ENCODE measurements at places on chromosomes 7 and 10.
A peak's percentile ranks its signal among the peaks of the same experiment; 100 is the strongest.

- peak; percentile 13 for DNase-seq
These were observed 29.0 kb downstream of the MRC1 start for GRCh38 chr10:17838080-17838648.

GRCh38 chr7:82701949-82702348 lies 258.4 kb upstream of the CACNA2D1 start:
- peak; percentile 19 for DNase-seq

- DNase-seq = no peak
These were observed 393.1 kb upstream of the STEAP1 start for GRCh38 chr7:89761173-89761572.

DNA sequence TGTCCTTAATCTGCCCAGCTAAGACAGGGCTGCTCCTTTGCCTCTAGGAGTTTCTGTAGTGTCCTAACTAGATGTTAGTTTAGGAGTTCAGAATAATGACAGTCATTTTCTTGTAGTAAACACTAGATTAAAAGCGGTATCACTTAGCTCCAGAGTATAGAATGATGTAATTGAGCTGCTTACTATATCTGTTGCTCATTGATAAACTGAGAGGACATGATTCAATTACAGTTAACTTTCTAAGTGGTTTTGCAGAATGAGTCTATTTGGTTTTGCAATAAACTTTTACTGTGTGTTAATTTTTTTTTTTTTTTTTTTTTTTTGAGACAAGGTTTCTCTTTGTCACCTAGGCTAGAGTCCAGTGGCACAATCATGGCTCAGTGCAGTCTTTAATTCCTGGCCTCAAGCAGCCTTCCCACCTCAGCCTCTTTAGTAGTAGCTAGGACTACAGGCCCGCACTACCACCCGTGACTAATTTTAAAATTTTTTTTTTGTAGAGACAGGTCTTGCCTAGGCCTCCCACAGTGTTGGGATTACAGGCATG lies 1.8 kb downstream of the STMP1 start:
- DNase-seq = peak; percentile 30

DNA sequence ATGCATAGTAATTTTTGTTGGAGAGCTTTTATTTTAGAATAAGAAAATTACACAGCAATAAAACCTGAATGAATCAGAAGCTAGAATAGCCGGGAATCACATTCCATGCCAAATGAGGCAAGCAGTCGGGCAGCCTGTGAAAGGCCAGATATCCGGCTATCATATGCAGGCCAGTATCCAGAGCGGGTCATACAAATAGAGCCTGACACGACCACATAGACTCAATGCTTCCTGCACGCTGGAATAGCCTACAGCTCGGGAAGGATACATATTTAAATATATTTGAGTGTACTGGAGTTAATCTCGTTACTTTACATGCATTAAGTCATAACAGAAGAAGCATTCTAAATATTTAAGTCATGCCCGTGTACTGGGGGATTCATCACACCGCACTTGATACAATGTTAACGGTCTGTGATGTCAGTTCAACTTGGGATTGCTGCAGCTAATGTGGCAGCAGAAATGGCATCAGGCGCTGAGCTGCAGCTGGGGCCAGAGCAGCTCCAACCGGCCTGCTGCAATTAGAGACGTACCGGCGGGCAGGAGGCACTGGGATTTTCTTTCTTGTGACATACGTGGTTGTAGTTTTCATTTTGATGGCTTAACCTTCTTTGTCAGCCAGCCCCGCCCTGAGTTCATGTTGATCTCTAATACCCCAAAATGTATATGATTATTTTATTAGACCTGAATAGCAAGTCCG lies 112.0 kb downstream of the EBF3 start:
- no peak for DNase-seq

DNA sequence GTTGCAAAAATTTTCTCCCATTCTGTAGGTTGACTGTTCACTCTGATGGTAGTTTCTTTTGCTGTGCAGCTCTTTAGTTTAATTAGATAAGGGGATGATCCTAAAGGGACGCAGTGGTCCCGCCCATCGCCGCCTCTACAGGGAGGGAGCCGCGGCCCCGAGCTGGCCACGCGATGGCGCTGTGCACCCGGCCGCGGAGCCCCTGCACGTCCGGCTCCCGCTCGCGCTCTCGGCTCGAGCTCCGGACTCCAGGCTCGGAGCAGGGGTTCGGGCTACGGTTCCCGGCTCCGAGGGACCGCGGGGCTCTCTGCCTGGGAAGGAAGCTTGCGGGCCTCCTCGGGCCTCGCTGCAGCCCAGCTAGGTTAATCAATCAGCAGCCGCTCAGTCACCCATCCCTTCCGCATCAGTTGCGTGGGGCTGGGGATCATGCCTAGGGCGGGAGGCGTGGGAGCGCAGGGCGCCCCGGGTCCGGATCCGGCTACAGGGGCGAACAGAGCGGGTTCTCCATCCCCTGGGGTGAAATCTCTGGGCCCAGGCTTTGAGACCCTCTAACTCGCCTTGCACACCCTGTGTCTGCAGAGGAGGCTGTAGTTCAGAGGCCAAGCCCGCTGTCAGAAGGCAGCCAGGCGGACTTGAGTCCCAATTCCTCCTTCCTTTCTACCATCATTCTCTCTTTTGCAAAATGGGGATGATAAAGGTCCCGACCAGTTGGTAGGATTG lies 97.9 kb downstream of the WDR11 start:
- DNase-seq = peak; percentile 66

- no peak for DNase-seq
These were observed 1190.9 kb downstream of the TYW1 start for GRCh38 chr7:68187532-68187931.

DNA sequence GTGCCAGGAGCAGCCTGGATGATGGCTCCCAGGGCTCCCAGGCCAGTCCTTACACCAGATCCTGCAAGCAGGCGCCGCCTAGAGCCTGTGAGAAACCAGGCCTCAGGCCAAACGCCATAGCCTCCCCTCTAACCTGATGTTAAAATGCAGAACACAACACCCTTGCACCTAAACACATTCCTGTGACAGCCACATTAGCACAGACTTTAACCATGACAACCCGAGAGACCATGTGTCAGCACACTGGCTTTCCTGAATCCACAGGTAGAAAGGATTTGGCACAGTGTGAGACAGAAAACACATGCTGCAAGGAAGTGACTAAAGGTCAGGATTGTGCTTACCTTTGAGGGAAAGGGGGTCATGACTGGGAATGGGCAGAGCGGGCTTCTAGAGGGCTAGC lies 59.9 kb downstream of the SGMS1 start:
- DNase-seq = no peak

DNA sequence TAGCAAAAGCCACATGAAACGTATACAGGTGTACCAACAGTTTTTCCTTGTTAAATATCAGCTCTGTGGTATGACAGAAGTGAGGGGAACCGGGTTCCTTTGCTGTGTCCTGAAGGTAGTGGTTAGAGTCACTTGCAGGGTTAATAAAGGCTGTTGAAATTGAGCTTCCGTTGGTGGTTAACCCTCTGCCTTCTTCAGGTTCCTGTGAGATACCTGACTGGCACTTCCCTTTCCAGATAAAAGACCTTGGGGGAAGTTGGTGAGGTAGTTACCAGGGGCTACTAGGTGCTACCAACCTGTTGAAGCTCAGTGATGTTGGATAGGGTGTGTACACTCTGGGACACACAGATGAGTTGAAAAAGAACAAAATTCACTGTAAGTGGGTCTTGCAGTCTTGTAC lies 384.1 kb downstream of the GATA3 start:
- no peak for DNase-seq

- no peak for DNase-seq
These were observed 7.5 kb downstream of the GDI2 start for GRCh38 chr10:5805711-5806110.

GRCh38 chr7:45937301-45937700 lies 16.2 kb upstream of the IGFBP3 start:
- peak; percentile 70 for DNase-seq

GRCh38 chr10:109393425-109393824 lies 529.9 kb downstream of the XPNPEP1 start:
- no peak for DNase-seq

- peak; percentile 14 for DNase-seq
These were observed 115.1 kb downstream of the C10orf105 start for GRCh38 chr10:71604324-71605018.

DNA sequence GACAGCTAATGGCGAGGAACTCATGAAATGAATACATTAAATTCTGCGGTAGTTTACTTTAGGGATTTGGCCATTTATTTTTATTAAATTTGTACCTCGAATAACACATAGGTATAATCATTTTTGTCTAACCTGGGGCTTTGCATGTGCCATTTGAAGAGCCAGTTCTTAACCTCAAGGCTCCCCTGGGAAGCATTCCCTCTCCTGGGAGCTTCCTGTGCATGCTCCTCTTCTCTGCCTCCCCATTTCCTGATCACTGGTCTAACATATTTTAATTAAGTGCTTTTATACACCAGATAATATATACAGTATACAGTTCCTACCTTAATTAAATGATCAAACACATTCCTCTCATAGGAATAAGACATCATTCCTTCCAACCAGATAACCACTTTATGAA lies 183.9 kb upstream of the FZD1 start:
- no peak for DNase-seq

DNA sequence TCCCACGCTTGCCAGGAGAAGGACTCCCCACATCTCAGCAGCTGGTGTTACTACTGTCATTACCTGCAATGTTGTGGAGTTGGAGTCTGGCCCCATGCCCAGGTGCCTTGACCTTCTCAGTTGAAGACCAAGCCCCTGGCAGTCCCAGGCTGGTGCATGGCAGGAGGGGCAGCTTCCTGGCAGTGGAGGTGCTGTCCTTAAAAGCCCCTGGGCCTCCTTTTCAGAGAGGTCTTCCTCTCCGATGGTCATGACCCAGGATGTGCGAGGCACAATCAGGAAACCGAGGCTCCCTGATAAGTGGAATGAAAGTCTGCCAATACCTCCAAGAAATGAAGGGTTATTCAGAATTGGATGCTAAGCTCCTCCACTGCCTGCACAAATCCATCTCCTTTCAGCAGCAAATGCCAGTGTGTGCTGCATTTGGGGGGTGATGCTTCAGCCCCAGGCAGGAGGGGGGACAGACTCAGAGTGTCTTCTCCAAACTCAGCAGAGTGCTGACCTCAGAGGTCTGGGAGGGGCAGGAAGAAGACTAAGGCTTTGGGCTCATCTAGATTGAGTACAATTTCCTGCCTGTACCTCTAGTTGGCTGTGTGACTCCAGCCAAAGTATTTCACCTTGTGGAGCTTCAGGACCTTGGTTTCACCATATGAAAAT lies 97.0 kb upstream of the DDC start:
- DNase-seq = no peak

DNA sequence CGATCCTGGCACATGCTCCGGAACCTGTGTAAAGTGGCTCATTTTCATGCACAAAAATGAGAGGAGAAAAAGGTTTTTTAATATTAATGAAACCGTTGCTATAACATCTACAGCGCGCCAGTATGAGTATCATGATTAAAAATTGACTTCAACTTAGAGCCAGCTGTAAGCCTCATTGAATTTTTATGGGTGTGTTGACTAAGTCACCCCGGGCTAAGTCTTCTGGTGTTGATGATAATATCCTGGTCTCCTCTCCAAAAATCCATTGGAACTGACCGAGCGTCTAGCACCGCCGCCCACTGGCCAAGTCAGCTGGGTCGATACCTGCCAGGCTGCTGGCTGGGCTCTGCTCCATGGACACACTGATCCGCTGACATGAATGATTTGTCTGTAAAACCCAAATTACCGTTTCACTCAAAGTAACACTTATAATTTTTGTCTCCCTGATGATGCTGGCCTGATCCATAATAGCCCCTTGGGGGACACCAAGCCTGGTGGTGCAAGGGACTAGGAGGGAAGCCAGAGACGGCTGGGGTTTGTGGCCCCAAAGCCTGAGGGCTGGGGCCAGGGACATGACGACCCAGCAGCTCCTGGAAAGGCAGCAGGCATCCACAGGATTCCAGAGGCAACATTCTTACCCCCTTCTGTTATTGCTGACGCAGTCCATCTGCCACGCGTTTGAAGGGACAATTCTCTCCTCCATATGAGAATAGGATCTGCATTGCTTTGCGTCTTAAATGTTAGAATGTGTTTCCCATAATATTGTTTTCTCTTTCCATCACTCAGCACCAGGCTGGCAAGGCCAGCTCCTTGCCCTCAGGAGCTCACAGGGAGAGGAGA lies 131.0 kb upstream of the PPP2R2D start:
- no peak for DNase-seq
